ENCODE measurements at places on chromosomes 3 and 15.

- no peak for DNase-seq
Measured at GRCh38 chr3:48848816-48849515, 1.3 kb upstream of the PRKAR2A start.

- DNase-seq: no peak
Measured at GRCh38 chr15:49888323-49888693, 230.7 kb downstream of the ATP8B4 start.

- no peak for DNase-seq
Measured at GRCh38 chr15:88447206-88447605, 20.0 kb downstream of the MRPL46 start.

DNA sequence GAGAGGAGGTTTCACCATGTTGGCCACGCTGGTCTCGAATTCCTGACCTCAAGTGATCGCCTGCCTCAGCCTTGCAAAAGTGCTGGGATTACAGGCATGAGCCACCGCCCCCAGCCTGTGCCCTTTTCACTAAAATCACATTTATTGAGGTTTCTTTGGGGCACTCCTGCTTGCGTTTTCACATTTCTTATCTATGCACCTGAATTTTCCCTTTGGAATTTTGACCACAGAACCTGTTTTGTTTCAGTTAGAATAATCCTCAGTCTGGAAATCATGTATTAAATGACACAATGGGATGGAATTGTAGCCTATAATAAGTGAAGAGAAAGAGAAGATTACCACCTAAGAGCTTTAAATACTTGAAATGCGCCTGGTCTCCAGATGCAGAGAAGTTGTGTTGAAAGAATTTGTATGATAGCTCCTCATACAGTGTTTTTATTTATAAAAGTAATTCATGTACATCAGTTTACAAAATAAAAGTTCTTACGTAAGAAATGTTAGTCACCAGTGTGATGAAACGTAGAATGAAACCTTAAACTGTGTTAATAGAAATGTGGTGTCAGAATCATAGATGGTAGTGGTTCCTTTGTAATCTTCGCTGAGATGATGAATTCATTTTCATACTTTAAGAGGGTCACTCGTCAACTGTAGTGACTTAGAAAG, 107.0 kb downstream of the TCF12 start:
- DNase-seq: no peak

GRCh38 chr3:36823806-36824205, 59.5 kb upstream of the DCLK3 start:
- DNase-seq: no peak

GRCh38 chr3:170909129-170909903, 879 bp upstream of the EIF5A2 start:
- no peak for DNase-seq

DNA sequence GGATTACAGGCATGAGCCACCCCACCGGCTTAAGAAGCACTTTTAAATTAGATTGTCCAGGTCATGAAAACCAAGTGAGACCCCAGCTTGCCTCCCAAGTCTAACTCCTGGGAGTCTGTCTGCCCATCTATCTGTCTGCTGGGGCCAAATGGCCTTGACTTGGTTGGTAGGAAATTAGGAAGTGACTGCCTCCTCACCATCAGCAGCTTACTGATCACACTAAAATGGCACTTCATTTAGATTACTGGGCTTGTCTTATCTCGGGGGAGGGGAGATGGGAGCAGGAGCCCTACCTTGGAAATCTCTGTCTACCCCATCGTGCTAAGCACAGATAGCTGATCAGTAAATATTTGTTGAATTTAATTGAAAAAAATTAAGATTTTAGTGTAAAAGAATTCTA, 5.6 kb upstream of the LRRC2 start:
- DNase-seq: no peak

- DNase-seq: no peak
Measured at GRCh38 chr3:10515884-10516495, 10.6 kb upstream of the ATP2B2 start.

DNA sequence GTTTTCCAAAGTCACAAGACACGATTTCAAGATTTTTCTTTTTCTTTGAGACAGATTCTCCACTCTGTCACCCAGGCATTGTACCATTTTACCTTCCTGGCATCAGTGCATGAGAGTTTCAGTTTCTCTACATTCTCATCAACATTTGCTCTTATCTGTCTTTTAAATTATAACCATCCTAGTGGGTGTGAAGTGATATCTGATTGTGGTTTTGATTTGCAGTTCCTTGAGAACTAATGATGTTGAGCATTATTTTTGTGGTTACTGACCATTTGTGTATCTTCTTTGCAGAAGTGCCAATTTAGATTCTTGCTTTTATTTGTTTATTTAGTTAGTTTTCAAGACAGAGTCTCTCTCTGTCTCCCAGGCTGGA, 41.2 kb downstream of the ADIPOQ start:
- no peak for DNase-seq

- no peak for DNase-seq
Measured at GRCh38 chr15:33956397-33956796, 11.9 kb upstream of the CHRM5 start.

All from stimulated activated CD4-positive, alpha-beta T cell treated with anti-CD3 and anti-CD28 coated beads, Interleukin-1b, Interleukin-23, amount 100 ng/mL, for 1 hour (primary cell).